Activated CD4-positive, alpha-beta T cell treated with anti-CD3 and anti-CD28 coated beads for 36 hours (primary cell): ENCODE measurements at places on chromosomes 13 and 19. TPM values are rescaled to one million over a fixed set of nuclear protein-coding genes. Genes with fewer than 3 reads are reported as not detected.

The VSTM2B gene
- not detected for total RNA-seq

The SPC24 gene
- total RNA-seq: 72.2 TPM

The CCDC169 gene
- 0.30 TPM for total RNA-seq

The OLFM2 gene
- total RNA-seq: 1.3 TPM

The IL12RB1 gene
- total RNA-seq: 17.2 TPM

The MYBPC2 gene
- total RNA-seq: 0.14 TPM

The FAM216B gene
- total RNA-seq: not detected

The LMTK3 gene
- 3.9 TPM for total RNA-seq

The ELSPBP1 gene
- not detected for total RNA-seq

The CYP2S1 gene
- total RNA-seq: 0.84 TPM

The COMP gene
- not detected for total RNA-seq

The C2CD4C gene
- 0.11 TPM for total RNA-seq

The MEF2B gene
- total RNA-seq: 2.1 TPM

The CEACAM19 gene
- total RNA-seq: 0.56 TPM

The RXFP2 gene
- not detected for total RNA-seq

The PDE4C gene
- not detected for total RNA-seq

The REEP6 gene
- 2.7 TPM for total RNA-seq

The LPAR2 gene
- 21.6 TPM for total RNA-seq

The CASP14 gene
- total RNA-seq: not detected

The MEIOSIN gene
- not detected for total RNA-seq

The LILRB4 gene
- not detected for total RNA-seq

The TMEM145 gene
- 0.69 TPM for total RNA-seq

The TMC4 gene
- total RNA-seq: 0.39 TPM

The PSG1 gene
- total RNA-seq: not detected

The ZNF333 gene
- total RNA-seq: 12.7 TPM

The ODAD3 gene
- 0.25 TPM for total RNA-seq

The MAST1 gene
- 2.7 TPM for total RNA-seq
